ENCODE measurements at places on chromosomes 3 and 15. TPM values are rescaled to one million over a fixed set of nuclear protein-coding genes. Genes with fewer than 3 reads are reported as not detected.

The SOX14 gene
- not detected for polyA plus RNA-seq

The CCR3 gene
- not detected for polyA plus RNA-seq

DNA sequence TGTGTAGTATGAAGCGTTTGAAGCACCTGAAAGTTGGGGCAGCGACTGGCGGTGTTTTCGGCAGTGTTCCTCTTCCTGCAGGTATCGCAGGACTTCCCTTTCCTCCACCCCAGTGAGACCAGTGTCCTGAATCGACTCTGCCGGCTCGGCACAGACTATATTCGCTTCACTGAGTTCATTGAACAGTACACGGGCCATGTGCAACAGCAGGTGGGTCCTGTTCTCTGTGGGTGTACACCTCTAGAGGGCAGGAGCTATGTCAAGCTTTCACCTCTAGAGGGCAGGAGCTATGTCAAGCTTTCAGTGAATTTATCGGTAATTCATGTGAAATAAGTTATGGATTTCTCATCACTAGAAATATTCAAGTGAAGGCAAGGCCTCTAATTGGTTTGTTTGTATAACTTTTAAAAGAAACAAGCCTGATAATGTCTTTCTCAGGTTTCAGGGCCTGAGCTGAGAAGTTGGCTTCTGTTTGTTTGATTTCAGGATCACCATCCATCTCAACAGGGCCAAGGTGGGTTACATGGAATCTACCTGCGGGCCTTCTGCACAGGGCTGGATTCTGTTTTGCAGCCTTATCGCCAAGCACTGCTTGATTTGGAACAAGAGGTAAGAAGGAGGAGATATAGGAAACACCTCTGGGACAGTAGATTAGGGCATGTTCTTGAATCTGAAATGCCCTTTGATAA lies 5.3 kb downstream of the TUBGCP4 start:
- peak; percentile 9 for DNase-seq

DNA sequence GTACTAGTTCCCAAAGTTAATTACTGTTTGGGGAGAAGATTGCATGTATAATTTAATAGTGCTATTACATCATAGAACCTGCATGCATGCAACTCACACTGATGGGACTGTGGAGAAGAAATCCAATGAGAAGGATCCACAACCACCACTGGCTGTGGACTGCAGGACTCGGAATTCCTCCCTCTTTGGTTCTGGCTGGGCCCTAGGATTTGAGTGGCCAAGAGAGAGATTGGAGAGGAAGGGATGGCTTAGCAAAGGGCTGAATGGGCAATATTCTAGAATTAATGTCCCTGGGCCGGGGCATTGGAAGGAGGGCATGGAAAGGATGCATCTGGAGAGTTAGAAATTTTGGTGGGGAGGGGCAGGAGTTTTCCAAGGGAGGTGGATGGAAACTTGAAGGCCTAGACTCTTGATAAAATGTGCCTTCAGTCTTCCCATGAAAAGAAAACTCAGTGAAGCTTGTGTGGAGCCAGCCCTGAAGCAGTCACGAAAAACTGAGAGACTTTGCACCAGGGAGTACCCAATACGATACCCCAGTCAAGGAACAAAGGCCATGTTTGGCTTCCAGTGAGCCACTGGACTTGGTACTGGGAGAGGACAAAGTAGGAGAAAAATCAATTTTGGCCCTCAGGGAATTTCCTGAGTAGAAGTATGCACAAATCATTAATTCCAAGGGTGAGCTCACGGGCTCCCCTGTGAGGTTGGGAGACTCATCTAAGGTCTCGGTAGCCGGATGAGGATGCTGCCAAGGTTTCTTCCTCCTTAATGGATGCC lies 31.4 kb upstream of the TPM1 start:
- DNase-seq, result no peak

DNA sequence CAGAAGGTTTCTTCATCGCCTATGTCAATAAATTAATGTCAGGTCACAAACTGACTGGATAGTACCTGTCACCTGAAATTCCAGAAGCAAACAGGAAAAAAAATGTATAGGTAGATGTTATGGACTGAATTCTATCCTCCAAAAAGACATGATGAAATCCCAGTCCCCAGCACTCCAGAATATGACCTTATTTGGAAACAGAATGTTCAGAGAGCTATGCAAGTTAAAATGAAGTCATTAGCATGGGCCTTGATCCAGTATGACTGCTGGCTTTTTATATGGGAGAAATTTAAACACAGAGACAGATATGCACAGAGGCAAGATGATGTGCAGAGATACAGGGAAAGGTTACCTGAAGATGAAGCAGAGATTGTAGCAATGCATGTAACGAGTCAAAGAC lies 953.4 kb downstream of the ZPLD1 start:
- DNase-seq, result peak; percentile 27

GRCh38 chr3:106913966-106914365 lies 463.3 kb upstream of the CCDC54 start:
- DNase-seq, result no peak

- no peak for DNase-seq
Measured at GRCh38 chr15:51263726-51264125, 74.7 kb downstream of the CYP19A1 start.

DNA sequence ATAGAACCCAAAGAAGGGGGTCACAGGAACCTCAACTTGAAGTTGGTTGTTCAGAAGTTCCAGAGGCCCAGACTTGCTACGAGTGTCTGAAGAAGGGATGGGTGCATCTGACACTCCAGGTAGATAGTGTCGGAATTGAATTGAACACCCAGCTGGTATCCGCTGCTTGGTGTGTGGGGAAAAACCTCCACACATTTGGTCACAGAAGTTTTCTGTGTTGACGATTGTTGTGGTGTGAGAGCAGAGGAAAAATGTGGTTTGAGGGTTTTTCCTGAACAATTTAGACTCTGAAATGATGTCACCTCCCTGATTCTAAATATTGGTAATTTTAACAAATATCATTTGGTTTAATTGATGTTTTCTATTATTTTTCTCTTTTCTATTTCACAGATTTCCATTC lies 218.8 kb upstream of the CTNNB1 start:
- no peak for DNase-seq

The SEMA6D gene
- 53.4 TPM for polyA plus RNA-seq

GRCh38 chr15:99098991-99099390 lies 5.9 kb upstream of the SYNM start:
- no peak for DNase-seq

DNA sequence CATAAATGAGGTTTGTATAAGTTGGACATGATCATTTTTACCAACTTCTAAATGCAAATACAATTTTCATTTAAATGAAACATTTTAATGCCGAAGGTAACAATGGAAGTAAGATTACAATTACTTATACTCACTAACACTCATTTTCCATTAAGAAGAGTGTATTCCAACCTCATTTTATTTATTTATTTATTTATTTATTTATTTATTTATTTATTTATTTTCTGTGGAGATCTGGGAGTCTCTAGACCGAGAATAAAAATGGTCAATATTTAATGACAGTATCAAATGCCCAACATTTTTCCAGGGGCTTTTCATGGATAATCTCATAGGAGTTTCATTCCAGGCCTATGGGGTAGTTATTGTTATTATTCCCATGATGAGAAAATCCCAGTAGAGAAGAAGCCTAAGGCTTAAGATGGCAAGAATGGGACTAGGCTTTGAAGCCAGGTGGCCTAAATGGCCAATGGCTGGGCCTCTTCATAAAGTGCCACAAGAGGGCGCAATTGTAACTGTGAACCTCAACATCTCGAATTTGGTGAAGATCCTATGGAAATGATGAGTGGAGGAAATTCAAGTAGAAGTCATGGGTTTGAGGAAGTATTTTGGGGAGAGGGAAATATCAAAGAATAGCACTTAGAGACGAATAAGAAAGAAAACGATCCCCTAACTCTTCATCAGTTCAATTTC lies 21.3 kb downstream of the VGLL3 start:
- DNase-seq, result no peak

DNA sequence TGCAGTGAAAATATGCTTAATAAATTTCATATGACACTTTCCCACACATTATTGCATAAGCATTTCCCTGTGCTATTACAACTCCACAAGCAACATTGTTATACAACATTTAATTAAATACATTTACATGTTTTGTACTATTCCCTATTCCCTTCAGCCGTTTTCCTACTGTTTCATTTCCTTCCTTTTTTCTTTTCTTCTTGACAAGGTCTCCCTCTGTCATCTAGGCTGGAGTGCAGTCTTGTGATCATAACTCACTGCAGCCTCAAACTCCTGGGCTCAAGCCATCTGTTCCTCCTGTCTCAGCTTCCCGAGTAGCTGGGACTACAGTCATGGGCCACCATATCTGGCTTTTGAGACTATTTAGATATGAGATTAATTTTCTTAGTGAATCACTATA lies 254.7 kb downstream of the NFKBIZ start:
- no peak for DNase-seq

The EAF1 gene
- 14.0 TPM for polyA plus RNA-seq

DNA sequence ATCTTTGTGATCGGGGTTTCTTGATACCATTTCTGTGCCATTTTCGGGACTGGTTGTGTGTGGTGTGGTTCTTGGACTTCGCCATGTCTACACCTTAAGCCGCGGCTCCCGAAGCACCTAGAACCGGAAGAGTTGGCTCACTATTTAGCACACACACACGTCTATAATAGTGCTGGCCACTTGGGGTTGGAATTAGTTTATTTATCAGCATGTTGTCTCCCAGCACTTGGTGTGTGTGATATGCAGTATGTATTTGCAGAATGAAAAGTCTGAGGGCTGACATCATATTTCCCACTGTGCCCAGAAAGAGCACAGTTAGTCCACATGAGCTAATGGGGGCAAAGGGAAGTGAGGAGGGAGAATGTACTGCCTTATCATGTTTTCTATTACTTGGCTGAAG lies 23.6 kb downstream of the MLH1 start:
- no peak for DNase-seq

GRCh38 chr3:26931896-26932295 lies 309.3 kb downstream of the LRRC3B start:
- no peak for DNase-seq

DNA sequence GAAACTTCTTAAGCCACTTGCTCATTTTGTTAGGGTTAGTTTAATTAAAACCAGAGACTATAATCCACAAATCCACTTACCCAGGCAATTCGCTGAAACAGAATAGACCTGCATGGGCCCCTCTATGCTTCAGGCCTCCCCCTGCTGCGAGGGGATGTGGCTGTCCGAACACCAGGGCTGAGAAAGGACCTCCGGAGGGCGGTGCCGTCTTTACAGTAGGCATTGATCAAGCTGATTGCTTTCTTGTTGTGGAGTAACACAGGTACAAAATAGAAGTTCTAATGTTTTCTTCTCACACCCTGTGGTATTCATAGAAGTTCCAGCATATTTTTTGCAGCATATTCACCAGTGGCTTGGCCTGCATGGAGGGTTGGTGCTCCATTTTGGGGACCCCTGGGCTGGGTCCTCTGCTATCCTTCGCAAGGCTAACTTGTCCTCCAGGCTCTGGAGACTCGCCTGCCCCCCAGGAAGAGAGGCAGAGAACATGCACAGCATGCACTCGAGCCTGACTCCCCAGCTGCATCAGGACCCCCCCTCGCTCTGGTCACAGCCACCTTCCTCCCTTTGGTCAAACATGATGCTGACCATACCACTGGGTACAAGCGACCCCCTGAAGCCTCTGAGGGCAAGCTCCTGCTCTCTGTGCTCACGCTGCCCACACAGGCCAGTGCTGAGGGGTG lies 55.3 kb downstream of the TPRA1 start:
- DNase-seq, result no peak

DNA sequence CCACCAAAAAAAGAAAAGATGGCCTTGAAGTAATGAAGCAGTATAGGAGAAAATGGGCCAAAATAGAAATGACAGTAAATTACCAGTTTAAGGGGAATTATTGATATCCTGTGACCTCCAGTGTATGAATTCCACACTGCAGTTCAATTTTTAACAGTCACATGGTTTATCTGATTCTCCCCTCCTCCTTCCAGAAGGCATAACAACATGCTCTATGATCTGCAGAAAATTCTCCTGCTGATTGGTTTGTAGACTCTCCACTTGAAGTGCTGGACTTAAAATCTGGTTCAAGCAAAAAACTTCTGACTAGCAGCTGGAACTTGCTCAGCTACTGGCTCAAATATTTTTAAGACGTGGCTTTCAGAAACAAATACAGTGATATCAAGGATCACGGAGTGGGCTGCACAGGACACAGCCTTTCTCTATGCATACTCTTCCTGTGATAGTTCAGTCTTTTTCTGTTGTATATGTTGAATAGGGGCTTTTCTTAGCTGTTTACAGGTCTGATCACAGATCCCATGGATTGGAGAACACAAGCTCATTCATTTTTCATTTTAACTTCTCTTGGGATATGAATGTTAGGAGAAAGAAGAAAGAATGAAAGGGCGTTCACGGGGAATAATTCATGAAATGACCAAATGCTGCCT lies 211.5 kb downstream of the LSAMP start:
- peak; percentile 22 for DNase-seq

DNA sequence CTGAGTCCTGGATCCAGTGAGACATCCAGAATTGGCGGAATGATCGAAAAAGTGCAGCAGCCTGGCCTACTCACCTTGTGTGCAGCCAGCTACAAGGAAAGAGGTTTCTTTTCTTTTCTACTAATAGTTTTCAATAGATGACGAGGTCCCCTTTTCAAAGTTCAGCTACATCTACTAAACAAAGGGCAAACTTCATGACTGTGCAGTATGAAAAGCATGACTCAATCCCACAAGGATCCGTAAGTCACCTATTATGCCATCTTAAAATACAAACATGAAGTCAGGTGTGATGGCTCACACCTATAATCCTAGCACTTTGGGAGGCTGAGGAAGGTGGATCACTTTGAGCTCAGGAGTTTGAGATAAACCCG lies 16.7 kb downstream of the MIX23 start:
- DNase-seq, result no peak

GRCh38 chr3:49646236-49646635 lies 27.9 kb upstream of the APEH start:
- DNase-seq, result no peak

DNA sequence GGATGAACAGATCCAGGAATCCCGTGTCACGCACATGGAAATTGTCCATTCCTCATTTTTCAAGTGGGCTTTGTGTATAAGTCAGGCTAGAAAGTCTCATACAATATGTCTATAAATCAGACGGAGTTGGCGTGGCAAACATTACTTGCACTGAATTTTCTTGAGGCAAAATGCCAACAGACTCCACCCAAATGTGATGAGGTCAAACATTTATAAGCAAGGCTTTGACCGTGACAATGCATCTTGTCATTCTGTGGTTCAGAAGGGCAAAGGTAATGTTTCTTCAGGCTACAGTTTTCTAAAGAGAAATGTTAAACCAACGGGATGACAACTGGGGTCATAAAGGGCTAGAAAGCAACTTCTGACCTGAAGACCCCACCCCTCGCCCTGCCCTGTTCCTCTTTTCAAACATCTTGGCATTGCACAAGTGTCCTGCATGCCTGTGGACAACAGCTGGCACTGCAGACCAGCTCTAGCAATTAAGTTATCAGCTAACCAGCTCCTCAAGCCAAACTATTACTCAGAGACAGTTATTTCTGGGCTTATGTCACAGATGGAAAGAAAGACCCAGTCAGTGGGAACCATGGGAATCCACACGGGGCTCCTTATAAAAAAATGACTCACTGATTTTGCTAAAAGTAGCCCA lies 36.5 kb upstream of the SPTBN5 start:
- DNase-seq, result peak; percentile 85

- DNase-seq, result no peak
Measured at GRCh38 chr15:37136666-37137065, 36.3 kb upstream of the MEIS2 start.

Measured in muscle of leg (tissue), 16 donors.